ENCODE measurements at places on chromosomes 11 and 22. TPM values are rescaled to one million over a fixed set of nuclear protein-coding genes. Genes with fewer than 3 reads are reported as not detected.

MICAL2 gene
- total RNA-seq = 63.5 TPM

TMEM45B gene
- total RNA-seq = 0.16 TPM

ZNF202 gene
- 16.5 TPM for total RNA-seq

ETS1 gene
- 1.6 TPM for total RNA-seq

MMP10 gene
- not detected for total RNA-seq

BSCL2 gene
- 37.0 TPM for total RNA-seq

IFITM1 gene
- 717 TPM for total RNA-seq

MUC5AC gene
- total RNA-seq = under 0.01 TPM

DCUN1D5 gene
- total RNA-seq = 97.2 TPM

NEFH gene
- 14.5 TPM for total RNA-seq

GRCh38 chr11:134252346-134253187, 585 bp downstream of the THYN1 start:
- H3K27ac ChIP-seq = peak overlapping the region; percentile 54
- peak overlapping the region; percentile 92 for H3K4me3 ChIP-seq
- H3K27me3 ChIP-seq = no peaks in the 10 kb centered on the region
- DNase-seq = no peak

GRCh38 chr11:2668876-2669275, 30.9 kb downstream of the KCNQ1OT1 start:
- peaks cover 33% of the 10 kb centered on the region for H3K36me3 ChIP-seq
- H3K4me3 ChIP-seq = no peak overlapping the region

DNA sequence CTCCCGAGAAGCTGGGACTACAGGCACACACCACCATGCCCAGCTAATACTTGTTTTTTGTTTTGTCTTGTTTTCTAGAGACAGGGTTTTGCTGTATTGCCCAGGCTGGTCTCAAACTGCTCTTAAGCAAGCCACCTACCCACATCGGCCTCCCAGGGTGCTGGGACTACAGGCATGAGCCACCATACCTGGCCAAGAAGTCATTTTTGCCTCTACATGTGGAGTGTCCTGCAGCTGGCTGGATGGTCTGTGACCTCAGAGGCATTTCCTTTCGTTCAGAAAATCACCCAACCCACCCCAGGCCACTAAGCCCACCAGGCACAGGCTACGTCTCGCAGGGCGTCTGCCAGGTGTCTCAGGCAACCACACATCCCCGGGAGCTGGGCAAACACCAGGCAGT, 12.8 kb downstream of the SHANK2 start:
- H3K27ac ChIP-seq = no peak overlapping the region
- no peaks in the 10 kb centered on the region for H3K4me1 ChIP-seq
- no peak overlapping the region for H3K4me3 ChIP-seq
- no peaks in the 10 kb centered on the region for H3K36me3 ChIP-seq
- no peak for DNase-seq

DNA sequence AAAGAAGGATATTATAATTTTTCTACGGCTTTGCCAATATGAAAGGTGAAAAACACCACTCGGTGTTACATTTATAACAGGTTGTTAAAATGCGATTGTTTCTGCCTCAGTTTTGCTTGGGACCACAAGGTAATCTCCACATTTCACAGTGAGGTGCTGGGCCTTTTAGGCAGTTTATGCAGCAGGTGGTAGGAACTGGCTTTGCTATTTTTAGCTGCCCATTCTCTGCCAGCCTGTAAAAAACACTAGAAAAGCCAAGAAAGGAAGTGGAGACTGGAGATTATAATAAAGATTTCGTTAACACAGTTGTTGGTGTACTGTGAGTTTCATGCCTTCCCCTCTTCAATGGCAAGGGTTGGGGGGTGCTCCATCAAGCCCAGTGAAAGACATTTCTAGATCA, 8.0 kb upstream of the MRPL16 start:
- peaks cover 24% of the 10 kb centered on the region for H3K4me1 ChIP-seq
- no peak overlapping the region for H3K4me3 ChIP-seq
- H3K27me3 ChIP-seq = no peaks in the 10 kb centered on the region
- H3K36me3 ChIP-seq = no peaks in the 10 kb centered on the region
- DNase-seq = no peak

- H3K4me1 ChIP-seq = no peaks in the 10 kb centered on the region
- no peaks in the 10 kb centered on the region for H3K36me3 ChIP-seq
- H3K27me3 ChIP-seq = no peaks in the 10 kb centered on the region
- no peak overlapping the region for H3K4me3 ChIP-seq
- DNase-seq = no peak
Observed at GRCh38 chr11:111440416-111441205, 61.5 kb upstream of the POU2AF1 start.

GRCh38 chr22:20429254-20430100, 8.1 kb downstream of the SCARF2 start:
- H3K4me3 ChIP-seq = peak overlapping the region; percentile 48
- DNase-seq = peak; percentile 100
- H3K27ac ChIP-seq = no peak overlapping the region
- H3K36me3 ChIP-seq = no peaks in the 10 kb centered on the region
- H3K27me3 ChIP-seq = peaks cover 70% of the 10 kb centered on the region

- no peaks in the 10 kb centered on the region for H3K36me3 ChIP-seq
- peaks cover 11% of the 10 kb centered on the region for H3K4me1 ChIP-seq
- no peaks in the 10 kb centered on the region for H3K27me3 ChIP-seq
Observed at GRCh38 chr11:59678813-59679165, 10.0 kb upstream of the PATL1 start.

GRCh38 chr11:76781046-76781801, 1.9 kb upstream of the TSKU start:
- no peaks in the 10 kb centered on the region for H3K27me3 ChIP-seq
- peaks cover 37% of the 10 kb centered on the region for H3K4me1 ChIP-seq
- H3K27ac ChIP-seq = no peak overlapping the region
- H3K4me3 ChIP-seq = no peak overlapping the region

DNA sequence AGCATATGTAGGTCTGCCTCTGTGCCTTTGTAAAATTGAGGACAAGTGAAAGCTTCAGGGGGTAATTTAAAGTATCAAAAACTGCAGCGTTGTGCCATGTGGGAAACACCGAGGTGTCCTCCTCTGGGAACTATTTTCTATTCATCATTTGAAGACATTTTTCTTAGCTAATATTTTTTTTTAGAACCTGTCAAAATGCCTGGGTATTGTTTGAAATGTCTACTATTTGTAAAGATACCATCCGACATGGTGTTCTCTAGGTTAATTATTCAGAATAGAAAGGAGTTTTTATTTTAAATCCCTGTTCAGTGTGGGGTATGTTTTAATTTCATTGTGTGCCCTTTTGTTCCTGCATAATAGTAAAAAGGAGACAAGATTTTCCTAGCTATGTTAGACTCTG, 490.8 kb downstream of the NELL1 start:
- H3K4me1 ChIP-seq = no peaks in the 10 kb centered on the region
- H3K4me3 ChIP-seq = no peak overlapping the region
- no peaks in the 10 kb centered on the region for H3K27me3 ChIP-seq
- DNase-seq = no peak

- H3K27ac ChIP-seq = no peak overlapping the region
- no peaks in the 10 kb centered on the region for H3K4me1 ChIP-seq
- no peaks in the 10 kb centered on the region for H3K27me3 ChIP-seq
- peaks cover 93% of the 10 kb centered on the region for H3K36me3 ChIP-seq
- no peak for DNase-seq
Observed at GRCh38 chr11:34124885-34125668, 19.6 kb downstream of the NAT10 start.

GRCh38 chr11:74418509-74418895, 20.3 kb upstream of the PGM2L1 start:
- no peak for DNase-seq
- no peaks in the 10 kb centered on the region for H3K36me3 ChIP-seq
- H3K27me3 ChIP-seq = no peaks in the 10 kb centered on the region
- no peak overlapping the region for H3K27ac ChIP-seq
- no peak overlapping the region for H3K4me3 ChIP-seq

DNA sequence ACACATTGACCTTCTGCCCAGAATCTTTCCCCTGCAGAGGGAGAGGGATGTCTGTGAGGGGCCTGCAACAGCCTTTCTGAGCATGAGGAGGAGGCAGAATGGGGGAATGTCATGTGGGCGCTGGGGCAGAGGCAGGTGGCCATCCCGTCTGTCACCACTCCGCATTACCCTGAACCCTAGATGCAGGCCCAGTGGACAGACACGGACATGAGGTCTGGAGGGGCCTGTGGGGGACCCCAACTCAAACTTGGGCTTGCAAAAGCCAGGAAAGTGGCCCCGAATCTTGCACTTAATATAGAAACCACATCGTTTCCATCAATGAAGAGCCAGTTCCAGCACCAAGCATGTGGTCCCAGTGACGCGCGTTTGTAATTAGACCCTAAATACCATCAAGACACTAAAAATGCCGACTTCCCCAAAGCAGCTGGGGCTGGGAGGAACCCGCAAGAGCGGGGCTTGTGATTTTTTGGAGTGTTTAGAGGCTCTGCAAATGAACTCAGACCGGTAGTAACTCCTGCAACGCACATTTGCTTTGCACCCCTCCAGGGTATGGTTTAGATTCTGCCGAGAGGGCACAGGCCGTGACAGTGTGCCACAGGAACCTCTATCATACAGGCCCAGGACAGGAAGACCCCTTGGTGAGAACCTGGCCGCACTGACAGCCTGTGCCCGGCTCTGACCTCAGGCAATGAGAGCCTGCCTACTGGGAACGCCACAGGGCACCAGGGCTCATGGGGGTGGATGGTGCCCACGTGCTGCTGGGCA, 109.3 kb downstream of the CTTN start:
- no peak overlapping the region for H3K4me3 ChIP-seq
- DNase-seq = no peak
- H3K36me3 ChIP-seq = no peaks in the 10 kb centered on the region
- H3K4me1 ChIP-seq = no peaks in the 10 kb centered on the region

DNA sequence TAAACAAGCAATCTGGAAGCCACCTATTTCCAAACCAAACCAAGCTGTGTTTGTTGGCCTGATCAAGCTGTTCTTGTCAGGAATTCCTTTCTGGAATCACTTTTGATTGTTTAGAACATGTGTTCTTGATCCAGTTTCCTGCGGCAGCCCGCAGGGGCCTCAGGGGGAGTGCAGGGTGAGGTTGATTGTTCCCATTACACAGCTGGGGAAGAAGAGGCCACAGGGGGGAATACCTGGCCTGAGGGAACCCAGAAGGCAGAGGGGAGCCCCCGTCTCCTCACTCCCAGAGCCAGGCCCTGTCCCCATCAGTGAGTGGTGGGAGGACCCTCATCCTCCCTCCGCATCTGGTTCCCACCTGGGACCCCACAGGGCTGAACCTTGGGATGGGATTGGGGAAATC, 4.2 kb downstream of the MRGPRD start:
- peaks cover 24% of the 10 kb centered on the region for H3K27me3 ChIP-seq
- no peak overlapping the region for H3K27ac ChIP-seq
- H3K4me1 ChIP-seq = peaks cover 5% of the 10 kb centered on the region

- no peaks in the 10 kb centered on the region for H3K36me3 ChIP-seq
- no peak overlapping the region for H3K27ac ChIP-seq
- DNase-seq = no peak
- H3K4me3 ChIP-seq = no peak overlapping the region
- no peaks in the 10 kb centered on the region for H3K27me3 ChIP-seq
Observed at GRCh38 chr11:97570636-97571035, 1180.8 kb downstream of the JRKL start.

GRCh38 chr11:69298267-69299022, 4.5 kb downstream of the MYEOV start:
- H3K4me1 ChIP-seq = peaks cover 72% of the 10 kb centered on the region
- no peaks in the 10 kb centered on the region for H3K27me3 ChIP-seq
- H3K27ac ChIP-seq = peak overlapping the region; percentile 94
- peak overlapping the region; percentile 69 for H3K4me3 ChIP-seq
- peaks cover 15% of the 10 kb centered on the region for H3K36me3 ChIP-seq
- DNase-seq = peak; percentile 83

GRCh38 chr22:42897960-42898359, 40.9 kb upstream of the ARFGAP3 start:
- H3K27me3 ChIP-seq = no peaks in the 10 kb centered on the region
- no peaks in the 10 kb centered on the region for H3K36me3 ChIP-seq
- H3K27ac ChIP-seq = no peak overlapping the region
- no peak overlapping the region for H3K4me3 ChIP-seq
- H3K4me1 ChIP-seq = no peaks in the 10 kb centered on the region

GRCh38 chr11:115383431-115383830, 120.8 kb downstream of the CADM1 start:
- DNase-seq = no peak
- H3K27ac ChIP-seq = no peak overlapping the region
- no peaks in the 10 kb centered on the region for H3K36me3 ChIP-seq

DNA sequence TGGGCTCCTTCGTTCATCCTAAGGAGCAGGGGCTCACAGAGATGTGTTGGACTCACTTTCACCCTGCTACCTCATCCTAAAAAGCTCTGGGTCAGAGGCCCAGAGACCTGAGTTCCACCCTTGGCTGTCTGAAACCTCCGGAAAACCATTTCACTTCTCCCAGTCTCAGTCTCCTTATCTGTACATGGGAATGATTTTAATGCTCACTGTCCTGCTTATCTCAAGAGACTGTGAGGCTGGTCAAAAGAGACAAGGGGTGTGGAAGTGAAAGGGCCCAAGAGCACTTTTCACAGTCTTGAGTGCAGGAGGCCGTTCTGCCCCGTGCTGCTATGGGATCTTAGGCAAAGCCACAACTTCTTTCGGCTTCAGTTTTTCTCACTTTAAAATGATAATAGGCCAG, 13.2 kb upstream of the NPAS4 start:
- H3K36me3 ChIP-seq = no peaks in the 10 kb centered on the region
- no peak overlapping the region for H3K27ac ChIP-seq
- peaks cover 7% of the 10 kb centered on the region for H3K4me1 ChIP-seq
- peaks cover 57% of the 10 kb centered on the region for H3K27me3 ChIP-seq

GRCh38 chr11:63738720-63739360, 29.7 kb downstream of the ZFTA start:
- H3K36me3 ChIP-seq = 0 out of 3 replicates have a peak, but pooled peaks cover 2% of the 10 kb centered on the region
- no peak overlapping the region for H3K27ac ChIP-seq
- H3K4me1 ChIP-seq = peaks cover 7% of the 10 kb centered on the region
- no peak overlapping the region for H3K4me3 ChIP-seq
- peak; percentile 79 for DNase-seq

DNA sequence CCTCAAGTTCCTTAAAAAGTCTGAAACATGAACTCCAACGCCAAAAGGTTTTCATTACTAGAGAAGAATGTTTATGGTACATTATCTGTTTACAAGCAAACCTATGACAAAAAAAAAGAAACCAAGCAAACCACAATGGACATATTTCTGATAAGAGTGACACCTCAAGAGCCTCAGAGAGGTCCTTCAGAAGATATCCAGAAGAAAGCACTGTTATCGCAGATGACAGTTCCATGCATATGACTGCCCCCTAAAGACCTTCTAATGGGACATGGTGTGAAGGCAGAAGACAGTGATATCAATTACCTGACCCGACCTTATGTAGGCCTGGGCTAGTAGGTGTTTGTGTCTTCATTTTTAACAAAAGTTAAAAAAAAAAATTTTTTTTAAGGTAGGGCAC, 3.1 kb downstream of the HDHD5 start:
- no peaks in the 10 kb centered on the region for H3K27me3 ChIP-seq
- H3K4me3 ChIP-seq = no peak overlapping the region
- peaks cover 12% of the 10 kb centered on the region for H3K4me1 ChIP-seq
- H3K27ac ChIP-seq = no peak overlapping the region
- no peak for DNase-seq
- peaks cover 7% of the 10 kb centered on the region for H3K36me3 ChIP-seq

- H3K36me3 ChIP-seq = no peaks in the 10 kb centered on the region
- no peak overlapping the region for H3K27ac ChIP-seq
- H3K4me1 ChIP-seq = peaks cover 4% of the 10 kb centered on the region
- no peaks in the 10 kb centered on the region for H3K27me3 ChIP-seq
Observed at GRCh38 chr11:83051760-83052671, 19.7 kb downstream of the RAB30 start.
